Activated T-helper 1 cell treated with anti-CD3 and anti-CD28 coated beads, Interleukin-12 subunit alpha, Interleukin-12 subunit beta, Interleukin-2, Interleukin-4 antibody, amounts not matched to agents 30 ng/mL and 10 ng/mL and 1 ng/mL, durations not matched to agents 14 hours and 24 hours and 36 hours (primary cell): ENCODE measurements at places on chromosomes 12 and 14.

GRCh38 chr14:74488786-74489397 lies 4.2 kb downstream of the NPC2 start:
- DNase-seq = no peak

- DNase-seq = no peak
These were observed 28.4 kb downstream of the LRTM2 start for GRCh38 chr12:1848745-1849144.

DNA sequence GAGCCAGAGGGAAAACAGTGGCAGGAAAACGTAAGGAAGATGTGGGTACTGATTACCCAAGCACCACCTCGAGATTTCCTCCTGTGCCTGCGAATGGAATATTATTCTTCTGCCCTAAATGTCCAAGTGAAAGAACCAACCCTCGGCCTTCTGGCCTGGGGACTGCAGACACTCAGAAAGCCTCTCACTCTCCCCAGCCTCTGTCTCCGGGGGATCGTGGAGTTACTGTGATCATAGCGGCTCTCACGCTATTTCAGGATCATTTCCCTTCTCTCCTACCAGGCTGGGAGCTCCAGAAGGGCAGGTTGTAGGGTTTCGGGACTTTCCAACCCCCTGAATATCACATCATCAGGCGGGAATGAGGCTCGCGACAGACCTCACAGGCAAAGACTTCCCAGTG lies 68.9 kb downstream of the KDM2B start:
- DNase-seq = no peak

GRCh38 chr12:23504641-23505399 lies 444.6 kb downstream of the SOX5 start:
- no peak for DNase-seq

DNA sequence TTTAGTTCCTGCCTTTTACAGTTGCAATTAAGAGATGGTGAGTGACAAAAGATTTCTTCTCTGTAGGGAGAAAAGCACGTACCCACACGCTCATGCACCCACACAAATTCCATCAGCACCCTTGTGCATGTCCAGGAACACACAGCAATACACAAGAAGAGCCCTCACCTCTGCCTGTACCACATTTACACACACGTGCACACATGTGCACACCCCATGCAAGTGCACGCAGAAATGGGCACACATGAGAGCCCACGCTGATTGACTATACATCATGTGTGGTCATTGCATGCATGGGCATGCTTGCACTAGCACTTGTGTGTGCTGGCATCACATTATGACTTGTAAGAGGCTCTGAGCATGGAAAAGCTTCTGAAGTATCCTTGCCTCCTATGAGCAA lies 70.5 kb downstream of the SERPINA3 start:
- DNase-seq = no peak

GRCh38 chr12:111143271-111143670 lies 222.9 kb upstream of the MYL2 start:
- DNase-seq = no peak

GRCh38 chr12:8828257-8829124 lies 6.1 kb downstream of the A2ML1 start:
- no peak for DNase-seq

- DNase-seq = no peak
These were observed 180.7 kb downstream of the PHLDA1 start for GRCh38 chr12:75850721-75851462.

DNA sequence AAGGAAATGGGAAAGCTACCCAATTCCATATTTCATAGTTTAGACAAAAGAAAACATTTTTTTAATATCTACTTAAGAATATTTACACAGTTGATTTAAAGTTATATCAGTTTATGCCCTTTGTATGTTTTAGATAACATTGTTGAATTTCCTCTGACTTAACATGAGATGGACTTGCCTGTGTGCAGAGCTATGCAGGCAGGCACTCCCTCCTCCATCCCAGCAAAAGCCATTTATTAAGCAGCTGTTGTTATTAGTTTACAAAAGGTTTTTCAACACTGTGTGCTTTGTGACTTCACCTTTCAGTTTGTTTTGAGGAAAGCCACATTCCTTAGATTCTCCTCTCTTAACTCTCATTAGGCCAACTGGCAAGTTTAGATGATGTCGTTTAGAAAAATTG lies 337.5 kb upstream of the PDE3A start:
- DNase-seq = no peak

GRCh38 chr12:110047297-110047940 lies 903 bp downstream of the C12orf76 start:
- no peak for DNase-seq

DNA sequence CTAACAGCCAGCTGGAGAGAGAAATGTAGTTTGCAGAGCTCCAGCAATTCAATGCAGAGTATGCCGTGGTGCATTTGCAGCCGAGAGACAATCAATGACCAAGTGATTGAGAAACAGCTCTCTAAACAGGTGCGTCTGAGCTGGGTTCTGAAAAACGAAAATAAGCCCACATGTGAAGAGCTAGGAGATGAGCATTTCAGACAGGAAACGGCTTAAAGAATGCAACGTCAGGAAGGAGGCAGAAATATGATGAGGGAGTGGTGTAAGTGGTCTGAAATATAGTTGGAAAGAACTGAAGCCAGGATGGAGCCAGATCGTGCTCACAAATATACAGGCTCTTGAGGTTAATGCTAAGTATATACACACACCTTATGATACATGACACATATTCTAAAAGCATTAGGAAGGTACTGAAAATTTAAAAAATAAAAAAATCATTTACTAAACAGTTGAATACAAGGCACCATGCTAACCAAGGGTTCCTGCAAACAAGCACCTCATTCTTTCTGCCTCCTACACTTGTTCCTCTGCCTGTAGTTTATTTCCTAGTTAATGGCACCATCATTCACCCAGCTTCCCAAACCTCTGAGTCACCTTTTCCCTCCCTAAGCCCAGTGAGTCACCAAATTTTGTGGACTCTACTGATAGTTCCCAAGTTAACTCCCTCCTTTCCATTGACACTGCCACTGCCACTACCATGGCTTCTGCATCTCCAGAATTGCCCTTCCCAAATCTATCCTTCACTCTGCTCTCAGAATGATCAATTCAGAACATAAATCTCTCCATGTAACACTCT lies 2.3 kb upstream of the GARIN2 start:
- DNase-seq = no peak

DNA sequence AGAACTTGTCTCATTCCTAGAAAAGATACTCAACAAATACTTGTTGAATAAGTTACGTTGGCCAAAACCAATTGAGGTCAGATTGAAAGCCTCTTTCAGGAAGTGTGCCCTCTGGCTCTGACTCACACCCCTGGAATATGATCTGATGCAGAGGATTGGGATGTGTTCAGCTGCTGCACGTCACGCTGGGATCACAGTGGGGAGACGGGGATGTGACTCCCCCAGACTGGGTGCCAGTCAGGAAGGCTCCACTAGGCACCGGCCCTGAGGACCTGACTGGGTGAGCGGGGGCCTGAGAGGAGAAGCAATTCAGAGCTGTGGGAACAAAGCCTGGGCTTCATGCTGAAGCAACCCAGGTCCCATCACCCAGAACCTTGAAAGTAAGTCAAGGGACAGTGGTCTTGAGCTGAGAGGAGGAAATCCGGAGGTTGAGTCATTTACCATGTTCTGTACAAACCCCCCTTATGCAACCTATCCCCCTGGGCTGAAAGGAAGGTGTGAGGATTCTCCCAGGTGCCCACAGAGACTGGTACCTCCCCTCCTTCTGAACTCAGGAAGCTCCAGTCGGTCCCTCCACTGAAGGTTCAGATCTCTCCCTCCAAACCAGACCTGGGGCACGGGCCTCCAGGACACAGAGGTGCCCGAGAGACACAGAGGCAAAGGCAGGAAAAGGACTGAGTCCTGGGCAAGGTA lies 3.9 kb downstream of the CEBPE start:
- DNase-seq = no peak

DNA sequence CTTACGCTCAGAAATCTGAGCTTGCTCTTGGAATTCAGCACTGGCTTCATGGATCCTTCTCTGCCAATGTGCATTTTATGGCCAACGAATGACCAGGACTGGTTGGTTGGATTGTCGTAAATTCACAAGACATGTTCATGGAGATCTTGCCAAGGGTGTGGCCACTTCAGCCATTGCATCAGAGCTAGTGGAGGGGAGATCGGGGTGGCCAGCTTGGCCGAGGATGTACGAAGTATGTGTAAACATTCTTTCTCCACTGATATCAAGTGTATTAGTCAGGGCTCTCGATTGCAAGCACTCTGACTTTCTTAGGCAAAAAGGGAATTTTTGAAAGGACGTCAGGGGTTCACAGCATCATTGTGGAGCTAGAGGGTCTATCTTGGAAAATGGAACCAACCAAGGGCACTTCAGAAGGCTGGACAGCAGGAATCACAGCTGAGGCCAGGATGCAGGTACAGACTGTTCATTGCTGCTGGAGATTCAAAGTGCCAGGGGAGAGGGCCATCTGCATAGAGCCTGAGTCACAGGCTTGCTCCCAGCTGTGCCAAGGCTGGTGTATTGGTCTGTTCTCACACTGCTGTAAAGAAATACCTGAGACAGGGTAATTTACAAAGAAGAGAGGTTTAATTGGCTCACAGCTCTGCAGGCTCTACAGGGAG lies 32.9 kb upstream of the ADGRD1 start:
- DNase-seq = no peak

DNA sequence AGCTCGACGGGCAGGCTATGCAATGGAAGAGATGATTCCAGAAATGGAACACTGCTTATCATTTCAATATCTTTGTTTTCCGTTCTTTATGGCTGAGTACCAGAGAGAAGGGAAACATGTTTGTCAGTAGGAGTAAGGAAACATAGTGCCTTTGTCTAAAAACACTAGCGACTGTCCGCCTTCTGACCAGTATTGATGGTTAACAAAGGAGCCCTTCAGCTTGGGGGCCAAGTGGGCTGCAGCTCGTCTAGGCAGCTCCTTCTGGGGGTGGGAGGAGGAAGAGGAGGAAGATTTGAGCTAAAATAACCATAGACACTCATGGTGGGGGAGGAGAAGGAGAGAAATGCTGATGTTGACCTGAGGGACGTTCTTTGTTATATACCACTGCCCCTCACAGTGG lies 15.0 kb downstream of the COQ5 start:
- no peak for DNase-seq

DNA sequence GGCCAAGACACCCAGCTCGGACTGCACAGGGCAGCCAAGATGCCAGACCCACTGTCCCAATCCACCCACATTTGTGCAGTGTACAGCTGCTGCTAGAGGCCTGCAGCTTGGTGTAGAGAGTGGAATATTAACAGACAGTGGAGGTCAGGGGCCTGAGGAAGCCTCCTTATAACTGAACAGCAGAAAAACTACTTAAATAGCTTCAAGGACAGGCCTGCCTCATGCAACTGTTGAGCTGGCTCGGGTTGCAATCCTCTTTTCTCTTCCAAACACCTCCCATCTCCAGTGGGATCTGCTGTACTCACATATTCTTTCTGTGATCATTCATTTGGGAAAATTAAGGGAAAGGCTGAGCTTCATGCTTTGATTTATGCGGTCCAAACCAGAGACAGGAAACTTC lies 1043.2 kb upstream of the TMEM132C start:
- no peak for DNase-seq

- no peak for DNase-seq
These were observed 424.0 kb downstream of the RMST start for GRCh38 chr12:97886511-97887176.

GRCh38 chr14:75153295-75153694 lies 23.1 kb downstream of the TMED10 start:
- DNase-seq = no peak

GRCh38 chr12:124445121-124445718 lies 122.2 kb downstream of the NCOR2 start:
- DNase-seq = no peak

GRCh38 chr12:120037851-120038250 lies 48.8 kb downstream of the BICDL1 start:
- DNase-seq = no peak

- DNase-seq = no peak
These were observed 81.1 kb upstream of the CCDC198 start for GRCh38 chr14:57574617-57575288.

GRCh38 chr12:57299514-57300016 lies 48.6 kb upstream of the STAC3 start:
- DNase-seq = no peak

DNA sequence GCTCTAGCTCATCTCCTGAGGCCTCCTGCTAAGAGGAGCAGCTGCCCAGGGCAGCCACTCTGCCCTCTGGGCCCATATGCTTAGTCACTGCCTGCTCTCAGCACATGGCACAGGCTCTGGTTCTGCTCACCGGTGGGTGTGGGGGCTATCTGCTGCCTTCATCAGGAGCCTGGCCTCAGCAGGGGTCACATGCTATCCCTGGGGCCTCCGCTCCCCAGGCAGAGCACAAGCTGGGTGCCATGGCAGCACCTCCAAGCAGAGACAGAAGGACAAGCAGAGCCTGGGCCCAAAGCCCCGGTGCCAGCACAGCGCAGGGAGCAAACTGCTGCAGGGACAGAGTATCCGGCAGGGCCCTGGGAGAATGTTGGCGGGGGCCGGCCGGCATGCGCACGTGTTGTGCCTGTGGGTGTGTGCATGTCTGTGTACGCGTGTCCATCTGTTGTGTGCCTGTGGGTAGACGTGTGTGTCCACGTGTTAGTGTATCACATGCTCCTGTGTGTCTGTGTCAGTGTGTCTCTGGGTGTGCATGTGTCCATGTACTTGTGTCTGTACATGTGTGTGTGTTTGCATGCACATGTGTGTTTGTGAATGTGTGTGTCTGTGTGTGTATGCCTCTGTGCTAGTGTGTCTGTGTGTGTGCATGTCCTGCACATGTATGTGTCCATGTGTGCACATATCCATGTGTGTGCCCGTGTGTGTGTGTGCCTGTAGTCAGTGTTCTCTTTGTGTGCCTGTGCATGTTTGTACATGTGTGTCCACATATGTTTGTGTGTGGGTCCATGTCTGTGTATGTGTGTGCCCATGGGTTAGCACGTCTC lies 326.9 kb downstream of the TMEM121 start:
- DNase-seq = no peak

DNA sequence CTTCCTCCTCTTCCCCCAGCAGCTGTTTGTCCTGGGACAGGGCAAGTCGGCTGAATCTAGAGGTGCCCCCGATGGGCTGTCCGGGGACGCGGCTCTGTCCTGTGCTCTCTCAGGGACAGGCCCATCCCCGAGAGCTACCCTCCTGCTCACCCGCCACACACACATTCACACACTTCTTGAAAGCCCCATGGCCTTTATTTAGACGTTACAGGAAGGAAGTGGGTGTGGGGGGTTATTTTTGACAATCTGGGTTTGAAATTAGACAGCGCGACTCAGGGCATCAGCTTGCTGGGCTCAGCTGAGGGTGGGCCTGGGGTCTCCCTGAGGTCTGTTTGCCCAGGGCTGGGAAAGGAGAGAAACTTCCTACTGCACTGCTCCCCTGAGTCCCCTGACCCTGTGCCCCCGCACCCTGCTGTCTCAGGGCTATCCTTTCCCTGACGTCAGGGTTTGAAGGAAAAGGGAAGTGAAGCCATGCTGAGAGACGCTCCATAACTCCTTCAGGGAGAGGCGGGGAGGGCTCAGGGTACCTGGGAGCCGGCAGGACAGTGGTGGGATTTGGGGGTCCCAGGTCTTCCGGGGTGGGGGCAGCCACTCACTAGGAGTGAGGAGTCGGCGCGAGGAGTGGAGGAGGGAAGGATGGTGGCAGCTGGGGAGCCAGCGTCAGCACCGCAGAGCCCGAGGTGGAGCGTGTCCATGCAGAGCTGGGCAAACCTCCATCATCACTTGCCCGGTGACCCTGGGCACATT lies 8.1 kb downstream of the PTPN6 start:
- DNase-seq = peak; percentile 67
